ENCODE measurements at places on chromosomes 3 and 15.

DNA sequence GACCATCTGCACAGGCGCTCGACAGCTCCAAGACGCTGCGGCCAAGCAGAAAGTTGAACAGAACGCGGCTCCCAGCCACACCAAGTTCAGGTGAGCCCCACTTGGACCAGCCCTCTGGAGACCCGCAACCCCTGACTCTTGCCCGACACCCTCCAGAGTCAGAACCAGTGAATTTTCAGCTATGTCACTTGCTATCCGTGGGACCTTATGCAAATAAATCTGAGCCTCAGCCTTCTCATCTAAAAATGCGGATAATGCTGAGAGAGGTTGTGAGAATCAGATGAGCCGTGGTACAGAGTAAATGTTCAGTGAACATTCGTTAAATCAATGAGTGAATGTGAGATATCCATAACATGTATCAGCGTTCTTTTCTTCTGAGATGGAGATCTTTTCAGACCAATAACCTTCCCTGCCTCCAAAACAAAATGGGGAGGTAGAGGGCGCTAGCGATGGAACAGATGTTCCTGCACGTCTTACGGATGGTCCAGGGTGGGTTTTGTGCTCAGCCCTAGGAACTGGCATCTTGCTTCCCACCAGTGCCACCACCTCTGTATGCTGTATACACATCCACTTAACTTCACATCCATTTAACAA lies 524 bp downstream of the MRPS11 start:
- no peak for DNase-seq

GRCh38 chr3:191269289-191270085 lies 59.7 kb upstream of the CCDC50 start:
- no peak for DNase-seq

DNA sequence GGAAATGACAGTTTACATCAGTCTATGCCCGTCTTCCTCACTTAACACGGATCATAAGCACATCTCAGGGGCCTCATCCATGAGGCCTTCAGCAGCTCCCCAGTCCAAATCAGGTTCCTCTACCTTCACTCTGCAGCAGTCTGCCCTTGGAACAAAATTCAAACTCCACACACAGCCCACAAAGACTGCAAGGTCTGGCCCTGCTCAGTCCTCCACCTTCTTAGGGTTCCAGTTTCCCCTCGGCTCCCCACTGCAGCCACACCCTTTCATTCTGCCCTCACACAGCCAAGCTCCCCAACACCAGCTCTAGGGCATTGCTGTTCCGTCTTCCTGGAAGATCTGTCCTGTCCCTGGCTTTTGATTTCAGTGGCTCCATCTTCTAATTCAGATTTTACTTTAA lies 95.2 kb upstream of the IQSEC1 start:
- DNase-seq: no peak

DNA sequence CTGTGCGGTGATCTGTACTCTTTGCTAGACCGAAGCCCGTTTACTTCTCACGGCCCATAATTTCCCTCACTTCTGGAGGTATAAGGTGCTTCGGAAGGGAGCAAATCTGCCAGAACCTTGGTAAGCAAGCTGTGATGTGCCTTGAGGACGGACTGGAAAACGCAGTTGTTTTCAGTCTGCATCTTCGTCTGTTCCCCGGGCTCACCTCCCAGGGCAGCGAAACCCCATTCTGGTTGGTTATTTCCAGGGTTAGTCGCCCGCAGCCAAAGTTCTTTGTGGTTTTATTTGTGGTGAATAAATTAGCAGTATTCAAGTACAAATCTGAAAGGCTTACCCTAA lies 401 bp downstream of the RAMAC start:
- no peak for DNase-seq

- no peak for DNase-seq
Observed at GRCh38 chr3:49803465-49804140, 542 bp downstream of the INKA1 start.

DNA sequence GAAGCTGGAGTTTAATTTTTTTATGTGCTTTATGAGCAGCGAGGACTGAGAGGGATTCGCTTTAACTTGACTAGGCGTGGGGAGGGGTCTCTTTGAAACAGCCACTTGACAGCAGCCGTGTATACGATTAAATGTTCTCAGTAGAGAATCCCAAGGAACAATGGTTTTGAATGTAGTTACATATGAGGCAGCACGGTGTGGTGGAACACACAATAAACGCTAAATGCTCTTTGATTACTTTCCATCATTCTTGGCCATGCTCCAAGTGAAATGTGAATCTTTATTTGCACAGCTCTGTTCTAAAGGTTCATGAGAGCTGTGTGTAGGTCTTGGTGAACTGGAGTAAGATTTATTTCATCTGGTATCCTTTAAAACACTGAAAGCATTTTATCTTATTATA lies 251.4 kb upstream of the TGFBR2 start:
- DNase-seq: no peak

DNA sequence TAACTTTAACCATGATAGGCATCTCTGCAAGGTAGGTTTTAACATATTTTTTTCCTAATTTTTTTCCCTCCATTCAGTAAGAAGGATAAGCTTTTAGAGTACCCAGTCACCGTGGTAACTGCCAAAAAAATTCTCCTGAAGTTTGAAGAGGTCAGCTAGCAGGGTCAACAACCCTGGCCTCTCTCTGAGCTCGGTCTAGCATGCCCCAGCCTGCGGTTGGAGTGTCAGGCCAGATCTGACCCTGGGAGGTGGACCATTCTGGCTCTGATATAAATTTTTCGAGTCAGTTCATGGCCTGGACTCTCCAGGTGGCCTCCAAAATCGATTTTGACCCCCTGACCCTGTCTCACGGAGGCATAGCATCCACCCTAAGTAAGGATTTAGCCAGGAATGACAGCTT lies 29.7 kb downstream of the SOX2 start:
- DNase-seq: no peak

DNA sequence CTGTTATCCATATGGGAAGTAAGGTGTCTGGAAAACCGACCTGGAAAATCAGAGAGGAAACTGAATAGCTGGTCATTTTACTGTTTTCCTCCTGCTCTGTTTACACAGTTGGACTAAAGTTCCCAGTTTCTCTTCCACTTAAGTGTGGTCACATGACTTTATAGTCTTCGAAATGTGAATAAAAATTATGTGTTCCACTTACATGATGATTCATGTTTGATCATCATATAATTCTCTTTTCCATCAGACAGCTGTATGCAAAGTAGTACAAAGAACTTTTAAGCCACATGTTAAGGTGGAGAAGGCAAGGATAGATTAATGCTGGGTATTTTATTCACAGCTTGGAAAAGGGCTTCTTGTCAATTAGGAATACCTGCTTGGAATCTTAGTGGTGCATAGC lies 525.5 kb upstream of the BCHE start:
- DNase-seq: no peak

DNA sequence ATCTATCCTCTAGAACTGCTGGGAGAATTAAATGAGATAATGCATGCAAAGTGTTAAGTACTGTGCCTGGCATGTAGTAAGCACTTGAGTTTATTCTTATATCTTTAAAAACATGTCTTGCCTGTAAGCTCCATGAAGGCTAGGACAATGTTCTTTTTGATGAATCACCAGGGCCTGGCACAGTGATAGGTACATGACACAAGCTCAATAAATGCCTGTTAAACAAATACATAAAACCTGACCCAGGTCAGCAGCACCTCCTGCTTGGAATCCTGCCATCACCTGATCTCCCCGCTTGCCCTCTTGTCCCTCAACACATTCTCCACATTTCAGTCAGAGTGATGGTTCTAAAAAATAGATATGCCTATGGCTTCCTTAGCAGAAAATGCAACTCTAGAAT lies 186.8 kb downstream of the CHST2 start:
- DNase-seq: no peak

DNA sequence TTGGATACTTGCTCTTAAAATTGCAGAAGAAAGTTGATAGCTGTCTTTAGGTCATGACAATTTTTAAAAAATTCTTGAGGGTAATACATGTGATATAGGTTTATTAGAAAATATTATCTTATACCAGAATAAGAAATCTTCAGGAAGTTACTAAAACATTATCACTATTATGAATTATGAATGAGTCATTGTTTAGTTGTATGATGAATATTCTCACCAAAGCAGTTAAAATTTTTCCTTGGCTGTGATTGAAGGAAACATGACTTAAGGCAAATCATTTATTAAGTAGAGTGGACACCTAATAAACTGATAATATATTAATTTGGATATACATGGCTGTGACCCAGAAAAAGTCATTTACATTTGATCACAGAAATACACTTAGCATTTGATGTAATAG lies 30.1 kb downstream of the APPL1 start:
- DNase-seq: no peak

DNA sequence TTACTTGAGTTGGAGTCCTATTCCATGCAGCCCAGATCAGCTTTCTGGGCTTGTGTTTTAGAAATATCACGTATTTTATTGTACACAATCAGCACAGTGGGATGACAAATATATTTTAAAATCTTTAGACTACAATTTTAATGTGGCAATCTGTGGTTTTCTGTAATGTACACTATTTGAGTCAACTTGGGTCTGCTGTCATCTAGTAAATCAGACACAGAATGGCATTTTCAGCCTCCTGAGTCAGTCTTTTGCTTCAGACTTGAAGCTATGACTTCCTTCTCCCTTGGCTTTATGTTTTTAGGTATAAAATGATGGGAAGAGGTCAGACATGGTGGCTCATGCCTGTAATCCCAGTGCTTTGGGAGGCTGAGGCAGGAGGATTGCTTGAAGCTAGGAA lies 232.1 kb downstream of the NECTIN3 start:
- no peak for DNase-seq

DNA sequence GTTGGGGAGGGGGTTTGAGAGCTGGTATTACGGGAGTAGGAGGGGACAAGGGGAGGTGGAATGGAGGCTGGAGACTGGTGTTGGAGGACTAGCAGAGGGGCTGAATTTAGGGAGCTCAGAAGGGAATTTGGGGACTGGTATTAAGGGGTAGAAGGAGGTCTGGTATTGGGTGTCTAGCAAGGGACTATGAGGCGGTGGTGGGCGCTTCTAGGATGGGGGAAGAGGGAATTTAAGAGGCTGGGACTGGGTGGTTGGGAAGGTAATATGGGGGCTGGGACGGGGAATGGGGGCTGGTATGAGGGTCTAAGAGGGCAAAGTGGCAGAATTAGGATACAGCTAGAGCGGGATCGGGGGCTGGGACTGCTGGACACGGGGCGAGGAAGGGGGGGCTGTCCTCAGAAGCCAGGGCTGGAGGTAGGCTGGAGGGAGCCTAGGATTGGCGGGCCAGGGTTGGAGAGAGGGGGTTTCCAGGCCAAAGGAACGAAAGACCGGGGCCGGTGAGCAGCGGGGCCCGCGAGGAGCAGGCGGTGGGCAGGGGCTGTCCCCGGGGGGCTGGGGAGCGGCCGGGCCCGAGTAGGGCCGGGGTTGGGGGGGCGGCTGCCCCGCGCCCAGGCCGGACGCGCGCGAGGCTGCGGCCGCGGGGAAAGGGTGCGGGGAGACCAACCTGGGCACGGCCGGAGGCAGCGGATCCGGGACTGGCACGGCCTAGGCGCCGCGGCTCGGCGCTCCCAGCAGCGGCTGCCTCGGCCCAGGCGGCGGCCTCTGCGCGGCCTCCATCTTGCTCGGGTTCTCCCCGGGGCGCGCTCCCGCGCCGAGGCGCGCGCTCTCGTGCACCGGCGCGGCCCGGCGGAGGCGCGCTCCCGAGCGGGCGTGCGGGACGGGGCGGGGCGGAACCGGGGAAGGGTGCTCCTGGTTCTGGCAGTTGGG lies at the start of gene LHFPL4:
Gene LHFPL4 (minus strand): TSS at position 802 of the 927 bp plus-strand sequence. CDS start 1,143 bp downstream, outside the sequence.
- no peak for DNase-seq

GRCh38 chr3:172520301-172520831 lies 2.9 kb downstream of the TNFSF10 start:
- DNase-seq: peak; percentile 44

- DNase-seq: no peak
Observed at GRCh38 chr3:159971311-159971710, 17.3 kb upstream of the IL12A start.

- no peak for DNase-seq
Observed at GRCh38 chr15:41567261-41567660, 8.2 kb downstream of the TYRO3 start.

DNA sequence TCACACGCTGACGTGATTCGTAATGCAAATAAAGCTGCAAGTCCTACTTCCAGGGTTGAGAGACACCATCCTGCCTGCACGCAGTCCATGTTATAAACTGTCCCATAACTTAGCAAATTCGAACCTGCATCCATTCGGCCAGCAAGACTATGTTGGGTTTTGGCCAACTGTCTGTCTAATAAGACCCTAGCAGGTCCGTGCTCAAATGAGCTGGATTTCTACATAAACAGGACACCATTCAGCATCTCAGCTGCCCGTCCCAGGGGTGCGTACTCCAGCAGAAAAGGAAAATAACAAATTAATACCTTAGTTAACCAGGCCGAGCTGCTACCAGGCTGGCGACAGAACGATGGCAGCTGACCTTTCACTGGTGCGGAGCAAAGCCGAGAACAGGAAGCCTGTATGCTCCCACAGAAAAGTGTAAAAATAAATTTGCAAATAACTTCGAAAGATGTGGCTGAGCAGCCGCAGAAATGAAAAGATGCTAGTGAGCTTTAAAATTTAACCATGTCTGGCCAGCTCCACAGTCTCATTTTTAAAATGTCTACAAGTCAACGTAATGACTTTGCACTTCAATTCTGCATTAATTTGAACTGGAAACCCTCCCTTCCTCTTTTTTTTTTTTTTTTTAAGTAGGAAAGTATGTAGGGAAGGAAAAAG lies 97.1 kb upstream of the SNRPA1 start:
- no peak for DNase-seq

- DNase-seq: no peak
Observed at GRCh38 chr3:100402891-100403290, 1.6 kb downstream of the LNP1 start.

- DNase-seq: no peak
Observed at GRCh38 chr3:101725890-101726275, 1.5 kb downstream of the CEP97 start.

DNA sequence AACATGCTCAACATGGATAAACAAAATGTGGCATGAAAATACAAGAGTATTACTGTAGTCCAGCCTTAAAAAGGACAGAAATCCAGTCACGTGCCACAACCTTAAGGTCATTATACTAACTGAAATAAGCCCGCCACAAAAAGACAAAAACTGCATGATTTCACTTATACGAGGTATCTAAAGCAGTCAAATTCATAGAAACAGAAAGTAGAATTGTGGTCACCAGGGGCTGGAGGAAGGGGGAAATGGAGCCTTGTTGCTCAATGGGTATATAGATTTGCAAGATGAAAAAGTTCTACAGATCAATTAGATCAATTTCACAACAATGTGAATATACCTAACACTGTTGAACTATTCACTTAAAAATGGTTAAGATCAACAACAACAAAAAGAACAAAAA lies 7.4 kb downstream of the GLB1 start:
- no peak for DNase-seq

DNA sequence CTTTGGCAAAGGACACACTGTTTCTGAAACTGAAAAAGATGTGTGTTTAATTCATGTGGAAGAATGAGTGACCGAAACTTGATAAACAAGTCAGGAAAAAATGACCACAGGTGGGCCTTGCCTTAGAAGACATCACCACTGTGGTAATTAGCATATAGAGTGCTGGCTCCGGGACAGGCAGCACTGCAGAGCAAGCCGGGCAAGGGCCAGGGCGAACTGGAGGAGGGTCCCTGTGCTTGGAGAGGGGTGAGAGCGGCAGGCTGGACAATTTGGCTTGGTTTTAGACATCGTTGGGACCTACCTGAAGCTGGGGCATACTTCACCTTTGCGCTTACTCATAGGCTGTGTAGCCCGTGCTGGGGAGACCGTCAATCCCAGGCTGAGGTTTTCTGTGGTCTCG lies 8.2 kb downstream of the RTP3 start:
- no peak for DNase-seq

GRCh38 chr3:3240986-3241385 lies 61.5 kb upstream of the CRBN start:
- no peak for DNase-seq

All from stromal cell of bone marrow (primary cell).